KBM-7 (cell line): ENCODE measurements at places on chromosomes 5 and 9.

DNA sequence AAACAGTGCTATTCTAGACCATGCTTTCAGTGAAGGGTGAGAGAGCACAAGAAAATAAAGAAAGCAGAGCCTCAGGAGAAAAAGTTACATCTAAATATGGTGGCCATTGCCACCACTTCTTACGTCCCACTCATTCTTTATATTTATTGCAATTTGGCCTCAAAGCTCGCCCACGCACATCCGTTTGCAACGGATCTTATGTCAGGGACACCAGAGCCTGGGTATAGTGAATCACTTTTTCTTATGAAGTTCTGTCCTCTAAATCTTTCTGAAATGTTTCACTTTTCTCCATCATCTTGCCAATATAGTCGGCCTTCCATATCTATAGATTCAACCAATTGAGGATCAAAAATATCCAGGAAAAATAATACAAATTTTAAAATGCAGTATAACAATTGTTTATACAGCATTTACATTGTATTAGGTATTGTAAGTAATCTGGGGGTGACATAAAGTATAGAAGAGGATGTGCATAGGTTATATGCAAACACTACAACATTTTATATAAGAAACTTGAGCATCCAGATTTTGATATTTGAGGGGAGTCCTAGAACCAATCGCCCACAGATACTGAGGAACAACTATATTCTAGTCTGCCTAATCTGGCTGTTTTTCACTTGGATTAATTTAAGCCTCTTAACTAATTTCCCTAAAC, 35.2 kb downstream of the GOLPH3 start:
- DNase-seq, result no peak

DNA sequence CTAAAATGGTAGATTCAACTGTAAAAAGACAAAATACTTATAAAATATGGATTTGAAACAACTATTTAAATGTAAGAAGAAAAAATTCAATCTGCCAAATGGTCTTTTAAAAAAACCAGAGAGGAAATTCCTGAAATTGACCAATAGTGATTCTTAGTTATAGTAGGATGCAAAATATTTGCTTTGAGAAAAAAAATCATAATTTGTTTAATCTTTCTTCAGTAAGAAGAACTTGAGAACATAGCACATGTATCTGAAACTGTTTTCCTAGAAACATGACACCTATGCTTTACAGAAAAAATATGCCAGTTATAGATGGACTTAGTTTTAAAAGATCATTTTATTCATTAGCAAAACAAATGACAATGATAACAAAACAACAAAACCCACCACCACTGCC, 186.9 kb upstream of the CD180 start:
- DNase-seq, result no peak

- no peak for DNase-seq
Measured at GRCh38 chr9:79929285-79929684, 357.5 kb downstream of the TLE4 start.

GRCh38 chr9:92385001-92385400, 19.4 kb downstream of the OGN start:
- DNase-seq, result no peak

DNA sequence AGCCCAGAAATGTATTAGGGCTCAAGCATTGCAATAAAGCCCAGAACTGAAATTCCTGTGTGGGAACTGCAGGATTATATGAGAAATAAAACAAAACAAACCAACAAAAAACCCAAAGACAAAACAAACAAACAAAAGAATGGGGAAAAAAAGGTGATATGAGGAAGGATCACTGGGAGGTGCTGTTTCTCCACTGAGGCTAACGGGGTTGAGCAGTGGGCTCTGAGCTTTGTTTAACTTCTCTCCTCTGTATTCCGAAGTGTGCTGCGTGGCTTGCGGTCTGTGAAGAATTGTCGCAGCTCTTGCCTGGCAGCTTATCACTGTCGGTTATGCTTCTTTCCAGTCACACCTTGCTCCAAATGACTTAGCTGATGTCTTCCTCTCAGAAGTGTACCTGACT, 106.3 kb downstream of the TENT4A start:
- no peak for DNase-seq

DNA sequence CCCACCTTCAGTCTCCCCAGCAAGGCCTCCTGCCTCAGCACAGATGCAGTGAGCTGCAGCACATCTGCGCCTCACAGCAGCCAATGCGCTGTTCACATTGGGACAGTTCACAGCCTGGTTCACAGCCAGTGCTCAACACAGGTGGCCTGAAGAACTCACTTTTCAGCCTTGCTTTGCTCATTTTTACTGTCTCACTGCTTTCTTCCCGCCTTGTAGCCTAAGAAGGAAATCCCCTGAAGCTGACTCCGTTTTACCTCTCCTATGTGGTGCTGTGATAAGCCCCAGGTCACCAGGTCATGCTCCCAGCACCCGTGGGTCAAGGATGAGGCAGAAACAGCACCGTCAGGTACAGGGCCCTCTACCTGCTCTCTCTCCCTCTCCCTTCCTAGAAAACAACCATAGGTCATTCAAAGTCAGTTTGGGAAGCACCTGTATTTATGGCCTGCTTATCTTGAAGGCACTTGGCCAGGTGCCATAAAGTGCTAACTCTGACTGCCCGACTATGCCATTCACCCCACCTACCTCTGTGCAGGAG, 1.1 kb downstream of the GCNT4 start:
- DNase-seq, result no peak

DNA sequence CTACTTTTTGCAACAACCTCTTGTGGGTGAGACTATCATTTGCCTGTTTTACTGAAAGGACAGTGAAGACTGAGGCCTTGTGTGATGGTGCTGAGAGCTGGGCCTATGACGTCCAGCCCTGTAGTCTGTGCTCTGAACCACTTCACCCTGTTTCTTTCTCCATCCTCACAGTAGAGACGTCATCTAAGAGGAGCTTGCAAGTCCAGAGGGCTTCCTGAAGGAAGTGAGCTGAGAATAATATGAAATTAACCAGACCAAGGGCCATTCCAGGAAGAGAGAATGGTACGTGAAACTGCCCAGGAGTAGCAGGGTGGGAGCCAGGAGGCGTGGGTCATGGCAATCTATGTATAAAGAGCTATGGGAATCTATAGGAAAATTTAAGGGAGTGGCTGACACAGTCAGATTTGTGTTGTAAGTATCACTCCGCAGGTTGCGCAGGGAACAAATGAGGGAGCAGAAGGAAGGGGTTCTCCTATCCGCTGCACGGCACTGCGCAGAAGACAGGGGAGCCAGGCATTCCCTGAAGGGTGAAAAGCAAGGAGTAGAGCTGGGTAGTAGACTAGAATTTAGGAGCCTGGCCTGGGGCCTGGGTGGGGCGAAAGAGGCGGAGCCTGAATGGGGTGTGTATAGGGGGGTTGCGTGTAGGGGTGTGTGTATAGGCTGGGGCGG, 596 bp upstream of the FGFR4 start:
- peak; percentile 37 for DNase-seq

GRCh38 chr9:133160742-133161546, 2.8 kb downstream of the GBGT1 start:
- peak; percentile 77 for DNase-seq

DNA sequence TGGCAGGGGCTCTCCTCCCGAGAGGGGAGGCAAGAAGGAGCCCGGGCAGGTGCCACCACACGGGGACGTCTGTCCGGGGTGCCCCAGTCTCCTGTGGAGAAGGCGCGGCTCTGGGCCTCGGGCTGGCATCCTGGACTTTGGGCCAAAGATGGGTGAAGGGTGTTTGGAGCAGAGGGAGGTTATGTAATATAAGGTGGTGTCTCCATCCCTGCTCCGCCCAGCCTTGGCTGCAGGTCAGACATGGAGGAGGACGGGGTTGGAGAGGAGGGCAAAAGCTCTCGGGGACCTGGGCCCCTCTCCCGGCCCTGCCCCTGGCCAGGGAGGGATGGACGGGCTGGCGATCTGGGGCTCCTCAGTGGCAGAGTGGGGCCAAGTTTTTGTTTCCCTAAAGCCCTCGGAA, 1.2 kb upstream of the SOHLH1 start:
- DNase-seq, result no peak

DNA sequence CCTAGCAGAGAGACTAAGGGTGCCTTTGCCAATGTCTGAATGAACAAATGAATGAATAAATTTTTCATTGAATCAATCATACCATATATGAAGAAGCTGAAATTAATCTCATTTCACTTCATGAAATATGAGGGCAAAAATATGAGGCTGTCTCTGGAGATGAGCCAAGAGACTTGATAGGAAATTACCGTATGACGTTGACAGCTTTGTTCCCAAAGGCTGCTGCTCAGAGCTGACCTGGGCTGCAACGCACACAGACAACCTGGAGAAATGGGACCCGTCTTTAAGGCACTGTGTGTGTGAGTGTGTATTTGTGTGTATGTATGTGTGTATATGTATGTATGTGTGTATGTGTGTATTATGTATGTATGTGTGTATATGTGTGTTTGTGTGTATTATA, 226.1 kb downstream of the IRX2 start:
- DNase-seq, result no peak

DNA sequence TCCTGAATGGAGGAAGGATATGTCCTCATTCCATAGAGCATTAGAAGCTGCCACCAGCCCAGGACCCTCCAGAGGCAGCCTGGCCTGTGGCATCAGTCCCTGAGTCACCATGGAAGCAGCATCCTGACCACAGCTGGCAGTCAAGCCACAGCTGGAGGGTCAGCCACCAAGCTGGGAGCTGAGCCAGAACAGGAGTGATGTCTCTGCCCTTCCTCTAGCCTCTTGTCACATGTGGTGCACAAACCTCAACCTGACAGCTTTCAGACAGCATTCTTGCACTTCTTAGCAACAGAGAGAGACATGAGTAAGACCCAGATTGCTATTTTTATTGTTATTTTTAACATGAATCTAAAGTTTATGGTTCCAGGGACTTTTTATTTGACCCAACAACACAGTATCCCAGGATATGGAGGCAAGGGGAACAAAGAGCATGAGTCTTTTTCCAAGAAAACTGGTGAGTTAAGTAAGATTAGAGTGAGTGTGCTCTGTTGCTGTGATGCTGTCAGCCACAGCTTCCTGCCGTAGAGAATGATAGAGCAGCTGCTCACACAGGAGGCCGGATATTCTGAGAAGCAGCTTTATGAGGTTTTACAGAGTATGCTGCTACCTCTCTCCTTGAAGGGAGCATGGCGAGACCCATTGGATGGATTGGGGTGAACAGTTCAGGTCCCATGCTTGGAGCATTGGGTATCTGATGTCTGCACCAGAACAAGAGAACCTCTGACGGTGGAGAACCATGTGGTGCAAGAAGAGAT, 13.0 kb upstream of the CYFIP2 start:
- peak; percentile 59 for DNase-seq

DNA sequence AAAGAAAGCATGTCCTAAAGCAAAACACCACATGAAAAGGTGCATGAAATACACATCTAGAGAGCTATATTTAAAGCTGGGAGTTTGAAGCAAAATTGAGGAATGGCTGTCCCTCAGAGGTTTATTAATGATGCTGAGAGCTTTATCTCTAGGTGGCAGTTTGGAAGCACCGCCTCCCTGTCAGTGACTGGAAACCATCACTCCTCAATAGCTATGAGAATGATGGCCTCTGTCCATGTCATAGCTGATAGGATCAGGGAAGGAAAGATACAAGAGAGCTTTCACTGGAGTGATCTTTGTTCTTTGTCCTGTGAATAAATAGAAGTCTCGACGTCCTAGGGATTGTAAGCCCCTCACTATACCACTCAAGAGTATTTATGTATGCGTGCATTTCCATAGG, 110.5 kb downstream of the NUDT12 start:
- no peak for DNase-seq
